ENCODE measurements at places on chromosomes 11 and 22.

GRCh38 chr11:24651873-24652272 lies 155.0 kb downstream of the LUZP2 start:
- no peak for DNase-seq

DNA sequence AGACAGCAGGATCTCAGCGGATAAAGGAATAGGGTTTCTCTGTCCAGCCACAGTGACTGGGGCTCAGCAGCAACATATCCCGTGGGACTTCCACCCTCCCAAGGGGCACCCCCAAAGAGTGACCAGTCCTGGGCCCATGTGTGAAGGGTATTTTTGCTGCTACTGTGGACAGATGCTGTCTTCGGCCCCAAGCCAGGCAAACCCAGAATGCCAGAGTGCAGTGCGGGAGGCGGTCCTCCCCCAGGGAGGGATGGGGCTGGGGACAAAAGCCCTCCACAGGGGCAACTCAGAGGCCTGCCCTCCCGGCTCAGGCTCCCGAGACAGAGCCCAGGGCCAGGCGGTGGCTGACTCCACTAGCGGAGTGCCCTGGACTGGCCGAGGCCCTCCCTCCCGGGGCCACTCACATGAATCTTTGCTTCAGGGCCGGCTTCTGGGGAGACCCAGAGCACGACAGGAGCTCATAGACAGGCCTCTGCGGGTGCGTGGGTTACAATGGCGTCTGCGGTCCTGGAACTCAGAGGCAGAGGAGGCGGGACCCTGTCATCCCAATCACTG lies 34.7 kb upstream of the WNT7B start:
- no peak for DNase-seq

DNA sequence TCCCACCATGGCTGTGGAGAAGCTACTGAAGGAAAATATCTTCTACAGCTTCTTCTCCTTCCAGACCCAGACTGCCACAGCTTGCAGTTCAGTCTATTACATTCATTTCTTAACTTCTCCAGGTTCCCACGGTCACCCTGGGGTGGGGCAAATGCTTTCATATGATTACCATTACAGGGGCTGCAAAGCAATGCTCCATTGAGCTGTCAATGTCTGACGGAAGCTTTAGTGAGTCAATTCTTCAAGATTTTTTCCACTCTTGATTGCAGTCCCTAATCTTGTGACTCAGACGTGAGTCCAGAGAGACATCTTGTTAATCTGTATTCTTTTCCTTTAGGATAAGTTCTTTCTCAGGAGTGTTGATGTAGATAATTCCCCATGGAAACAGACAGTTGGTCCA lies 233.4 kb upstream of the DDI1 start:
- no peak for DNase-seq

DNA sequence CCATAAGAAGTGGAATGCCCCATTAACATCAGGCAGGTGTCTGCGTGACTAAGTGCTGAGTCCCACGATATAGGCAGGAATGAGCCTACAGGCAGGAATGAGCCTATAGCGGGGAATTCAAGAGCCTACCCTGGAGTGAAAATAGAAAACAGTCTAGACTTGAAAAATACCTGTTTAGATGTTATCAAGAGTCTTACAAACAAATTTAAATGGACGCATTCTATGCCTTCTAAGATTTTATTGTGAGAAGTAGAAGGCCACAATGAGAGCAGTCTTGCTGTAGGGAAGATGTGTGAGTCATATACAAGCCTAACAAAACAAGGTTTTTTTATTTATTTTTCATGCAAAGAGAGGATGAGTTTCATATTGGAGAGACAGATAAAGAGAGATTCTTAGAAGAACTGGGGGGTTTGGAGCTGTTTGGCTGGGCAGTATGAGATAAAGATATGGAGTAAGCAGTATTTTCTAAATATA lies 200.8 kb upstream of the ZC3H12C start:
- DNase-seq = no peak

- DNase-seq = peak; percentile 82
Measured at GRCh38 chr11:19777377-19778102, 64.9 kb downstream of the NAV2 start.

- no peak for DNase-seq
Measured at GRCh38 chr11:130272336-130272735, 42.4 kb downstream of the ZBTB44 start.

DNA sequence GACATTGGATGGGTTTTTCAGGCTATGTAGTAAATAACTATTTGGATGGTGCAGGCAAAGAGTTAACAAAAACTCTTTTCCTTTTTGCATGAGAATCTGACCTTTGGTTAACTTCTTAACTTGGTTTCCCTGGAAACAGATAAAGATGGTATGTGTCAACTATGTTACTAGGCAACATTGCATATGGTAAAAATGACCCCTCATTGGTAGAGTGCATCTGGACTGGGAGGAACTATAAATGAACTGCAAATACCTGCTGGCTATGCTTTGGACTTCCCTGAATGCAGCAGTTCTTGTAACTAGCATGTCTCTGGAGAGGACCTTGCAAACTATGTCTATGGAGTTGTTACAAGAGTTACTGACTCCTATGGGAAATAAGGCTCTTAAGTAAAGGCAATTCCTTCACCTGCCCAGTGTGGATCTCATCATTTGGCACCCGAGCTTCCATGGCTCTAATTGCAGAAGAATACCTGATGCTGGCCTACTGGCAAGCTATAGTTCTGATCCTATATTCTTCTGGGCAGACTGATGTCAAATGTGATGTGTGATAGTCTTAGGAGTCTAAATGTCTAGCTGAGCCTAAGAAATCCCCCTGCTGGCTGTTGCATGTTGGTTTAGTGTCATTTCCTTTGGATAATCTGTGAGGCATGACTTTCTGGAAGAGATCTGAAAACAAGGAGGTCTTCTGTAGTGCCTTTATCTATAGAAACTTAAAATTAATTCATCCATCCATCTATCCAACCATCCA lies 126.7 kb upstream of the MTMR2 start:
- no peak for DNase-seq

GRCh38 chr11:62593434-62594044 lies 2.2 kb upstream of the TUT1 start:
- DNase-seq = peak; percentile 72

DNA sequence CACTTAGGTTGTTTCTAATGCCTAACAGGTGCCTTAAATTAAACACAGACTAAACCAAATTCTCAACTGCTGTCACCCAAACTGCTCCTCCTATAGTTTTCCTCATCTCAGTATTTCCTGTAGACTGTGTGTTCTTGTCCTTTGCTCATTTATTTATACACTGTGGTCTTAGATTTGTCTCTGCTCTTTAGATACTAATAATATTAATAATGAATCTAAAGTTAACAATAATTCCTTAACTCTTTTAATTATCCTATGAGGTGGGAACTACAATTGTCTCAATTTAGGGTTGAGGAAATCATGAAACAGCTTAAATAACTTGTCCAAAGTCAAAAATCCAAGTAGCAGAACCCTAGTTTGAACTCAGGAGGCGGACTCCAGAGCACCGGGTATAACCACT lies 43.9 kb upstream of the YPEL1 start:
- DNase-seq = no peak

GRCh38 chr22:37059876-37060449 lies 8.4 kb downstream of the KCTD17 start:
- no peak for DNase-seq

DNA sequence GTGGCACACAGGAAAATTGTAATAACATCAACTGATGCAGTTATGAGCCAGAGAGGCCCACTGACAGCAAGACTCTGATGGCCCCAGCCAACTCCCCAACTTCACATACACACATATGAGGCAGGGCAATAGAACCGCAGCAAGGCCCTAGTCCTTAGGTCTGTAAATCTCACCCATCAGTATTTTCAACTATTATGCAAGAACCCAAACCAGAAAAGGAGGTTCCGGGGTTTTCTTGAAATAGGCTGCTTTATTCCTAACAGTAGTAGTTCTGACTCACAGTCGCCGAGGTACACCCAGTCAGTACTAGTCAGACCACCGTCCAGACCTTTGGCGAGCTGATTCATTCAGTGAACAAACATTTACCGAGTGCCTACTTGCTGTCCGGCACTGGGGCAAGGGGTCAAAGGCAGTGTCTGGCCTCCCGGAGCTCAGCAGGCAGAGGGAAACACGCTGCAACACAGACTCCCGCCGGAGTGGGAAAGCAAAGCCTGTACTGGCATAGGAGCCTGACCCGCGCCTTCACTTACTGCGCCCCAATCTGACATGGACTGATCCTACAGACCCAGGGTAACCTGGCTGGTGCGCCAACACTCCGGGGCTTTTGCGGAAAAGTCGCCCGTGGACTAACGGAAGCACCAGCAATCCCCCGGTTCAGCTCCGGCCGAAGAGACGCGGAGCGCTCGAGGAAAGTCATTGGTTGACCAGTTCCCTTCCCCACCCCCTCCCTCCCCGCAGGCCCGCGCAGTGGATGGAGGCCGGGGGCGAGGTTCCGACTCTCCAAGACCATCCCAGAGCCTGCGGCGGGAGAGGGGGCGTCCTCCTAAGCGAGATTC lies 1.3 kb downstream of the PLEKHA7 start:
- DNase-seq = no peak

GRCh38 chr22:29397791-29398190 lies 9.4 kb upstream of the AP1B1 start:
- DNase-seq = peak; percentile 13

DNA sequence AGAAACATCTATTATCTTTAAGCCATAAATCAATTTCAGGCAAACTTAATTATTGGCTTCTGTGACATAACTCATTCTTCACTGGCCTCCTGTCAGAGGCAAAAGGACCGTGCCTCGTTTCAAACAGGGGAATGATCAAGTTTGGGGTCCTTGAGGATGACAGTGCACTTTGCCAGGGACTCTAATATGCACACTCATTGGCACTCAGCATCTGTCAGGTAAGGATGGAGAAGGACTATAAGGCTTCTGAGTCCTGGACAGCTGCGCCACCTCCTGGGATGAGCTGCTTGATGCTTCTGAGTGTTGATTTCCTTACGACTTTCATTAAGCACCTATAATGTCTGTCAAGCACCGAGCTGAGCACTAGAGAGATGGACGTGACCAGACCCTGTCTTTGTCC lies 20.2 kb downstream of the BPIFC start:
- DNase-seq = peak; percentile 49

- DNase-seq = peak; percentile 47
Measured at GRCh38 chr11:61917334-61918109, at the start of gene RAB3IL1. Gene RAB3IL1 (minus strand): TSS chr11:61917566. CDS start chr11:61917367, 199 bp downstream.

GRCh38 chr11:65958291-65958690 lies 3.2 kb upstream of the SART1 start:
- no peak for DNase-seq

GRCh38 chr11:100876815-100877520 lies 189.9 kb downstream of the ARHGAP42 start:
- peak; percentile 40 for DNase-seq

DNA sequence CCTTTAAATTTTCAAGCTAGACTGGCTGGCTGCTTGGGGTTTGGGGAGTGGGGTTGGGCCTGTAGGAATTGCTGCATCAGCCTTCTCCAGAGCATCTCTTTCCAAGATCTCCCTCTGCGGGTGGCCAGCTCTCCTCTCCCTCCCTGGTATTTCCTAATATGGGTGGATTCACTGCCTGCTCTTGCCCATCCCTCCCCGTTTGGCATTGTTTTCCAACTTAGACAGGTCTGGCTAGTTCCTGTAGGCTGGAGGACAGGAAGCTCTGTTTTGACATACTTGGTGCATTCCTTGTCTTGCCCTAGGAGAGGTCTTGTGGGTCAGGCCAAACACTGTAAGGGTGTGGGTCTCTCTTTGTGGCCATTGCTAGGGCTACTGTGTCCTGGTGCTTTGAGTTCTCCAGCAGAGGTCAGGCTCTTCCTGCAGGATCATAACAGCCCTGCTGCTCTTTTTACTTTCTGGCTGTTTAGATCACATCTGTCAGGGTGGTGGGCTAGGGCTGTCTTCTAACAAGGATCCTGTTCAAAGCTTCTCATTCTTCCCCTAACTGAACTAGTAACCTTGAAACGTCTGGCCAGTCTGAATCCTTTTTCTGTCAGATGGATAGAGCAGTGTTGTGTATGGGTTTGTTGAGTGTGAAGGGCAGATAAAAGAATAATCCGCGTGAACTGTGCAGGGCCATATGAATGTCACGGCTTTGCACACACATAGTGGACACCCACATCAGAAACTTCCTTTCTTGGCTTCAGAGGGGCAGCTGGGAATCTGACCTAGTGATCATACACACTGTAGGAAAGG lies 18.3 kb upstream of the MICALL1 start:
- no peak for DNase-seq

DNA sequence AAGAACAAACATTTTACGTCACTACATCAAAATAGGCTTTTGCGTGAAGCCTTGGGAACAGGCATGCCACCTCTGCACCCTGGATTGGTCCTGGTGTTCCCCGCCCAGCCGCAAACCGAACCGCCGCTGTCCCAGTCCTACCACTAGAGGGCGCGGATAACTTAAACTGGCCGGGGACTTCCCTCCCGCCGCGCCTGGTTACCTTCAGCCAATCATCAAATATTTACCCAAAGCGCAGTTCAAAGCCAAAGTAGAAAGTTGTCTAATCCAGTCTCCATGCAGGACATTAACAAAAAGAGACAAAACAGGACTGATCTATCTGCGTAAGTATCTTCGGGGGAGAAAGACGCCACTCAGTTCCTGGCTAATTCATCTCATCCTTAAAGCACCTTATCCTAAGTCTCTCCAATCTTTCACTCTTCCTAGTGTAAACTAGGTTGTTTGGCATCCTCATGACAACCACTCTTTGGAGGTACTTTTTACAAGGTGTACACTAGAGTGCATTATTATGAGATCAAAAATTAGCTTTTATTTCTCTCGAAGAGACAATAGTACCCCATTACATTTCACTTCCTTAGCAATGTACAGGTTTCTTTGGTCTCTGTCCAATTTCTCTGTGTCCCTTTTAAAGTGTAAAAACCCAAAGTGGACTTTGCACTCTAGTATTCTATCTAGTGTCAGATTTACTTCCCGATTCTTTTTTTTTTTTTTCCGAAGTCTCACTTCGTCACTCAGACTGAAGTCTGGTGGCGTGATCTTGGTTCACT lies 3.9 kb upstream of the CRY2 start:
- peak; percentile 83 for DNase-seq

DNA sequence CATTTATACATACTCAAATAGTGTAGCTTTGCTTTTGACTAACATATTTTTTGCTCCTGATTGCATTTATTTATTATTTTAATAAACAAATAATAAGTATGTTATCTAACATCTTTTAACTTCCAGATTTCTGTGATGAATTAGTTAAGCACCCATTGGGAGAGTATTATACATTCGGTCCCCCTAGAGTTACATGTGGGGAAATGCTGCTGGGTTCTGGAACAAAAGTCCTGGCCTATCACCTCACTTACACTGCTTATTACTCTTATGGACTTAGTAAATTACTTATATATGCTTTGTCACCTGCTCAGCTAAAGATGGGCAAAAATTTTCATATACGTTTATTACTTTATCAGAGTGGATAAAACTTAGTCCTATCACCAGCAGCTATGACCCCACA lies 1163.0 kb downstream of the FAM181B start:
- no peak for DNase-seq
